NCI-H1930 (cell line): ENCODE measurements at places on chromosomes 12 and 14.

GRCh38 chr14:92553438-92553837 lies 39.9 kb downstream of the RIN3 start:
- DNase-seq: no peak

- DNase-seq: no peak
Measured at GRCh38 chr14:105448706-105449111, 25.9 kb upstream of the CRIP2 start.

- DNase-seq: no peak
Measured at GRCh38 chr14:104353221-104353920, 215.0 kb downstream of the KIF26A start.

DNA sequence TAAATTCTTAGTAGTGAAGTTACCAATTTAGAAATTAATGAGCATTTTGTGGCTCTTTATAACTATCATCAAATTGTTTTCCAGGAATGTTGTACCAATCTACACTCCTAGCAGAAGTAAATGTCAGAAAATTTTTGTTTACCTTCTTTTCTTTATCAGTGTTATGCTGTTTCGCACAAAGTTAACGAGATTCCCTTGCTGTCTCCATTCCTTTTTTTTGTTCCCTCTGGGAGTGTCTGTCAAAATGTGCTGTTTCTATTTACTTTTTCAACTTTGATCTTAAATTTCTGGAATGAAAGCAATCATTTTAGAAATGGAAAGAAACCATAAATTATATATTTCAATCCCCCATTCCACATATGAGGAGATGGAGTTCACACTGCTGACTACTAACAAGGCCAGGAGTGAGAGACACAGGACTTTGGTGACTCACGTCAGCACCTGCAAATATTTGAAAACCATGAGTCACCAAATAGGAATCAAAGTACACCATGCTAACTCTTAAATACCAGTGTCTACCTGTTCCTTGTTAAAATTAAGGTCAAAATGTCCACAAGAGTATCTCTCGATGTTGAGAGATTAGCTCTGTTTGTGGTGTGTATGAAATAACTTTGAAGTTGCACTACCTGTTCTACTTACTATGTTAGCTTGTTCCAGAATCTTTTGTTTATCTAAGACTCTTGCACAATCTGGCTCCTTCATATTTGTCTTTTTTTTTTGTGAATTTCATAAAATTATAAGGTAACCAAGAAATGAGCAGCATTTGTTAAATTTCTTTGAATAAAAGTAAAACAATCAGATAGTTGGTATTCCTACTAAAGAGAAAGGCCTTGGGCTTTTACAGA lies 106.0 kb downstream of the RMST start:
- no peak for DNase-seq

DNA sequence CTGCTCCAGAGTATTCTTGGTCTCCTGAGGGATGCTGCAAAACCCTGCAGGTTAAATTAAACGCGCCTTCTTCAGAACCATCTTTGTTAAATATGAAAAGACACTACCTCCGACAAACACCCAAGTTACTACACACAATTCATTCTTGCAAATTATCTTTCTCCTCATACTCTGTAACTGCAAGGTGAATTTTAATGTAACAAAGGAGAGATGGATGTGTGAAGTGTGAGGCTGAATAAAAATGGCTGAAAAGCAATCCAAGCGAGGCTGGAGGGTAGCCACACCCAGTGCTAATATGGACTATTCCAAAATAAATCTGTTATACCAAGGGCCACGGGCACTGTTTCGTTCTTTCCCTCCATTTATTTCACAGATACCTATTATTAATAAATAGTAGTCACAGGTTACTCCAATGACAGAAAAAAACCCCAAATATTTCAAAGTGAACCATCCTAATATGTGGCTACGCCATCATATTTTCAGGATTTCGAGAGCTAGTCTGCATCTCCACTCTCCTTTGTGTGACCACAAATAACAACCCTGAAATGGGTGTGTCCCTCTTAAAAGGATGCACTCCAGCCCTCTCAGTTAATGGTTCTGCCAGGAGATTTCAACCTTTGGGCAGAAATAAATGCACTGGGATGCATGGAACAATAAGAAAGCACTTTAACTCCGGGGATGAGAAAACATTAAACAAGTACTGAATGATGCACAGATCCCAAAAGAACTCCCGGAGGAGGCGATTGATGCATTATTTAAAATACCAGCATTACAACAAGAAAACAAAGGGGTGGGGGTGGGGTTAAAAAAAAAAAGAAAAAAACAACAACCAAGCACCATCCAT lies 53.1 kb upstream of the CCDC175 start:
- no peak for DNase-seq

DNA sequence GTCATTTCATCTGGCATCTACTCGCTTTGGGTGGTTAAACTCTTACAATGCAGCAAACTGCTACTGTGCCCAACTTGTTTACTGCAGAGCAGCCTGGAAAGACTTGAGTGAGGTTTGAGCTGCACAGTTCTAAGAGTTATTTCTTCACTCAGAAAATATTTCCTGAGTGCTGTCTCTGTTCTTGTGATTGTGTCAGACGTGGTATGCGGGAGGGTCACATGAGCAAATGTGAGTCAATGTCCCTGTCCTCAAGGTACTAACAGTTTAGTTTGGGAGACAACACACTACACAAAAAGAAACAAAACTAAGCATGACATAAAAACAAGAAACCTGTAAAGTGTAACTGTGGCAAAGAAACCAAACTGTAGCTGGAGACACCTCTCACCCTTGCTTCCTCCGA lies 32.4 kb downstream of the FLVCR2 start:
- DNase-seq: no peak

GRCh38 chr14:55129428-55130195 lies 560 bp downstream of the LGALS3 start:
- no peak for DNase-seq

DNA sequence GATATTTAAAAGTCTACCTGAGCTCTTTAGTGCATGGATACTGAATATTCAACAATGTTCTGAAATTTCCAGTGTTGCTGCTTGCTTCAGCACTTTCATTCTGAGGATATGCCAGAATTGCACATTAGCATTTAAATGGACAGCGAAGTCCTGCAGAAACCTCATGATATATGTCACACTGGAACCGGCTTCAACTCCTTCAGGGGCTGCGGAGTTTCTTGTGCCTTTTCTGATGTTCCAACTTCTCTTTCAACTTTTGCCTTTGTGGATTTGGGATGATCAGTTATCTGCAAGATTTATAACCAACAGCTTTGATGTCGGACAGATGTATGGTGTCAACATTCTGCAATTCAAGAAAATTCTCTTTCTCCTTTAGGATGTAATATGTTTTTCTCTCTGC lies 142.5 kb upstream of the LMNTD1 start:
- DNase-seq: no peak

GRCh38 chr12:53465679-53466078 lies 13.8 kb downstream of the PCBP2 start:
- DNase-seq: no peak

DNA sequence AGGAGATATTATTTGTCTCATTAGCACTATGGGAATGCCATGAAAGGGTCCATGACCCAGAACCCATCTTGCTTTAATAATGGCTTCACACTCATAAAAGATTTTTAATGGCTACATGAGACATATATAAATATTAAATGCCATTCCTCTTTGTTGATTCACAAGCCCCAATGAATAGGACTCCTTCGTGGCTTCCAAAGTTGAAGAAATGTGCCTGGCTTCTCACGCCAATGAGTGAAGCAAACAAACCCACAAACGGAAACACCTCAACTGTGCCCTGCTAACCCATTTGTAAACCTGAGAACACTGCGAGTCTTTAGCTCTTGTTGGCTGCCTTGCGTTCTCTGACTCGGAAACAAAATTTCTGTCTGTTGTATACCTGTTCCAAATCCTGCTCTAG lies 381.7 kb upstream of the DDHD1 start:
- no peak for DNase-seq

DNA sequence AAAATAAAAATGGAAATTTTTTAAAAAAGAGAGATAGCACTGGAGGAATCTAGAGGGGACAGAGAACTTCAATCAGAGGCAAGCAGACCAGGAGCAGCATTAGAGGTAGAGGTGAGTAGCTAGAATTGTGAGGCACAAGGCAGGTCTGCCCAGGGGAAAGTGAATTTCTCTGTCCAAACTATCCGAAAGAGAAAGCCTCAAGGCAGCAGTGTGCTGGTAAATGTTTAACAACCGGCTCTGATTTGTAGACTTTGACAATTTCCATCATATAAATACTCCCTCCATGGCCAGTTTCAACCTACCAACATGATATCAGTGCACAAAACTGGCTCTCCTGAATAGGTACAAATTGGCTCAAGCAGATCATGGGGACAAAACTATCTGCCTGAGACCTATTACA lies 160.6 kb upstream of the EGLN3 start:
- no peak for DNase-seq

DNA sequence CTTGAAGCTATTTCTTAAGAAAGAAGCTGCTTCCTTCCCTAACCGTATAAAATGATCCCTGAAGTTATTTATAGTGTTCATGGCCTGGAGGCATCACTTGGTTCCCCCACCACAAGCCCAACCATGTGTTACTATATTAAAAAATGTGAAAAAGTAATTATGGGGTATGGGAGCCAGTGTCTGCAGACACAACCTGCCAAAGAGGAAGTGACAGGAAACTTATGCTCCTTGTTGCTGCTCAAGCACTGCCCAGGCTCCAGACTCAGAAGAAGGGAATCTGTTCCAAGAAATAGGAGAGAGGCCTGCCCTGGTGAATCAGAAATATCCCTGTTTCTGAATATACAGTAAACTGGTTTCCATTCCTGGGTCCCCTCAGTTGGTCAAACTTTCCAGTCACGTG lies 217.2 kb upstream of the BMP4 start:
- no peak for DNase-seq

DNA sequence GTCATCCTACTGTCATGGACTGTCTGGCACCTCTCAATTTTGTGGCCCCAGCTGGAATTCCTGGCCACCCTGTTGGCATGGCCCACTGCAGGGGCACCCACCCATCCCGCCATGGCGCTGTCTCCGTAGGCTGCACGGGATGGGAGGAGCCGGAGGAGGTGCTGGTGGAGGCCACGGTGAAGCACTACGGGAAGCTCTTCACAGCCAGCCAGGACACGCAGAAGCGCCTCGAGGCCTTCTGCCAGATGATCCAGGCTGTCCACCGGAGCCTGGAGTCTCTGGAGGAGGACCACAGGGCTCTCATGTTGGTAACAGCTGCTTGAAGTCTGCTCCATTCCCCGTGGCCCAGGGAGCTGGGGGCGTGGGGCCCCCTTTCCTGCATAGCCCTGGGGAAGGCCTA lies 3.9 kb downstream of the CCDC197 start:
- no peak for DNase-seq

DNA sequence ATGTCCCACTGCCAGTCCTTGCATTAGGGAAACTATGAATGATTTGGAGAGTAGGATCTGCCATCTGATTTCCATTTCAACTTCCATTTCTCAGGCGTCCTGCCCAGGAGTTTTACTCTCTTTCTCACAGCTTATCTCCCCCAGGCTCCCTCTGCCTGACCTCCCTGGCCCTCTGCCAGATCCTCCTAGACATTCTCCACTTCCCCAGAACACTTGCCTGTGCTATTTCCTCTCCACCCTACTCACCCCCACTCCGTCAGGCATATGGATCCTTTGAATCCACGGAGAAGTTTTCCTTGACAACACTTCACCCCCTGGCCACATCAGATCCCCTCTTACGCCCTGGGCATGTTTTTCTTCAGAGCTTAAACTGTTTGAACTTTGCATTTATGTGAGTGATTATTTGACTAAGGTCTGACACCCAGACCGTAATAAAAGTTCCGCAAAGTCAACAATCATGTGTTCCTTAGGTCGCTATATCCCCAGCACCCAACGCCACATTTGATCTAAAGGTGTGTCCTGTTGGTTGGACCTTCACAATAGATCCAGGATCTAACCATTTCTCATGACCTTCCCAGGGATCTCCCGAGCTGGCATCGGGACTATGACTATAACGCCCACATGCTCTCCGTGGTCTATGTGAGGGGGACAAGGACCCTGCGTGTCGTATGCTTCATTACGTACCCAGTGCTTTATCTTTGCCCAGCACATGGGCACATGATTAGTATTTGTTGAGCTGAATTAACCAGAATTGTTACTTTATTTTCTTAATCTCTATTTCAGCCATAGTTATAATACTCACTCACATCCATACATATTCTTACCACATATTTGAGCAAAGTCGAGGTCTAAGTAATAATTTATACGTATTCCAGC lies 255.8 kb upstream of the FOXN3 start:
- no peak for DNase-seq

DNA sequence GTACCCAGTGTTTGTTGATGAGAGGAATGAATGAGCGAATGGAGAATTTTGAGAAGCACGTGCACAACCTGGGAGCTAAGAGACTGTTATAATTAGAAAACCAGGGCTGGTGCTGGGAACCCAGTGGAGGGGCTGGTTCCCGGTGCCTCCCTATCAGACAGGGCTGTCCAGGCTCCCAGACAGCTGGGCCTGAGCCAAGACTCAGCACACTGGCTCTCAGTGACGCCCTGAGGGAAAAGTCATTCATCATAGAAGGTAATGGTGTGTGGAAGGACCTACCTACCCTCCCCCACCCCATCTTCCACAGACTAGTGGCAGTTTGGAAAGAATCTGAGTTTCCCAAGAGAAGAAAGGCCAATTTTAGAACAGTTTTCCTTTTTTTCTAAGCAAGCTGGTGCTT lies 34.7 kb downstream of the KCNA5 start:
- no peak for DNase-seq

DNA sequence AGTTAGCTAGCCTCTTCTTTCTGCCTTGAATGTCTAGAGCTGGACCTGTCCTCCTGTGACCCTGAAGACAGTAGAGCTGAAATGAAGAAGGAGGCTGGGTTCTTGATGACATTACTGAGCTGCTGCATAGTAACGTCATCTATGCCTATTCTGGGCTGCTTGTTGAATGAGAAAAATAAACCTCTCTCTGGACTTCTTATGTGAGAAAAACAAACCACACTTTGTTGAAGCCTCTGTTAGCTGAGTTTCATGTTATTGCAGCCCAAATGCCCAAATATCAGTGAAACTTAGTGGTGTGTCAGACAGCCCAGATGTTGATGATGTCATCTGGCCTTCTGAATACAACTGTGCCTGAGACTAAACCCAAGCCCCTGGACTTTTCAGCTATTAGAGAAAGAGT lies 67.0 kb upstream of the MAX start:
- no peak for DNase-seq

DNA sequence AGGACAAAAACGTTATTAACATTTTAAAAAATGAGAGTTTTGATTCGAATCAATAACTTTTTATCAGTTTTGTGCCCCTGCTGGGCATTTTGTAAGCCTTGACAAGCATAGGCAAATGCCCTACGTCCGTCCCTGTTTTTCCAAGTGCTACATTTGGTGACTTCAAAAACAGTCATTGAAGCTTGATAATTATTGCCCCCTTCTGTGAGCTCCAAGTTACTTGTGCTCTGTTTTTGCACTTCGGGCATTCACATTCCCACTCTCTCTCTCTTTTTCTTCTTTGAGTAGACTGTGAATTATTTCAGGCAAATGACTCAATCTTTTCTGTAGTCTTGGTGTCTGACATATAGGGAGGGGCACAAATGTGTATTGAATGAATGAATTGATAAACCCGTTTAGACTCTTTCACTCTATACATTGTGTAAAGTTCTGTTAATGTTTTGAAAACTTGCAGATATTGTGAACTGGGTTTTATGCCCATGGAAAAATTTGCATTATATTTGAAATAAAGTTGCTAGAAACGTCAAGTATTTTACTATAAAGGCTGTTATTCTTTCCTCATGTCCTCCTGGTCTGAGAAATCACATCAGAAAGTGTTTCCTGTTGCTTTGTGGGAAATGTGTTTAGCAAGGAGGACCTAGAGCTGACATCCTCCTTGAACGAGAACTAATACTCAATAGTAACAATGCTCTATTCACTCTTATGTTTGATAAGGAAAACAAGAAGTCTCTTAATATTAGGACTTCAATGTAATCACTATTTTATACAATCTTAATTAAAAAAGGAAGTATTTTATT lies 1.4 kb downstream of the APAF1 start:
- no peak for DNase-seq

- no peak for DNase-seq
Measured at GRCh38 chr14:54085841-54086240, 129.2 kb upstream of the BMP4 start.
